Pancreas (tissue), 10 donors: ENCODE measurements at places on chromosomes 2 and 18. TPM values are rescaled to one million over a fixed set of nuclear protein-coding genes. Genes with fewer than 3 reads are reported as not detected.

Gene SULT1C2
- 5.1 TPM for total RNA-seq

DNA sequence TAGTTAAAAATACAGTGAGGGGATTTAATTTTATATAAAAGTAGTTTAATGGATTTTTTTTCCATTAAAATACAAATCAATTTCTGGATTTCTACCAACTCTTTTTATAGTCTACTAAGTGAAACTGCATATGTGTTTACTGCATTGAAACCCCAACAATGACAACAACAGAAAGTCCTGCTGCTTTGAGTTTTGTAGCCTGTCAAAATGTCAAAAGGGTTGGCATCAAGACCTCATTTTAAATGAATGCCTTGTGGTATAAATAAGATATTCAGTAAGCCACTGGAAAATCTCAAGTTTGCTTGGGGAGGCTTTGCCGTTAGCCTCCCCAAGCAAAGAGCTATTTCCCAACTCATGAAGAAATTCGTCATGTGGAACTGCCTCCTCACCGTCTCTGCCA lies 440.3 kb upstream of the HNMT start:
- no peak for DNase-seq
- no peak overlapping the region for H3K27ac ChIP-seq
- no peaks in the 10 kb centered on the region for H3K27me3 ChIP-seq
- H3K4me3 ChIP-seq = no peak overlapping the region
- no peaks in the 10 kb centered on the region for H3K36me3 ChIP-seq

DNA sequence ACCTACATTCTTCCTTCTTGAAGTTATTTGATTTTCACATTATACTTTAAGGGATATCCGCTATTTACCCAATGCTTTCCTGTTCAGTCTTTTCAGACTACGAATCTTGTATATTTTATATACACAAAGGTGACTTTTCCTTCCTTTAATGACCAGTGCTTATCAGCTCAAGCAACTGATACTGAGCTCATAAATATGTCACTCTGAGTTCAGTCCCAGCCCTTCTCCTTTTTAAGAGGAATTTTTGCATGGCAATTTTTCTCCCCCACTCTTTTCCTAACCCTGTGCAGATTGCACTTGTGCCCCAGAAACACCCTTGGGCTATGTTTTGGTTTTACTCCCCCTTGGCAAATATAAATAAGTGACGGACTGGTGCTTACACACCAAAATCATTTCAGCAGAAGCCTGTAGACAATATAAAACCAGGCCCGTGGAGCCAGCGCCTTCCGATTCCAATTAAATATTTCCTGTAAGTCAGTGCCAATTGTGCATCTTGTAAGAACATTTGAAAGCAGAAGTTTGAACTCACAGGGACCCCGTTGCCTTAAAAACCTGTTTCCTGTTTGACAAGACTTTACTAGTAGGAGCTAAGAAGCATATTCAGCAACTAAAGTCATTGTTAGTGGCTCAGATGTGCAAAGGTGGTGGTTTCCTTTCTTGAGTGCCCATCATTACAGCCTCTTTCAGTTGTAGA lies 66.3 kb upstream of the GATA6 start:
- no peaks in the 10 kb centered on the region for H3K36me3 ChIP-seq
- H3K4me3 ChIP-seq = no peak overlapping the region
- H3K27me3 ChIP-seq = no peaks in the 10 kb centered on the region
- no peak for DNase-seq
- no peaks in the 10 kb centered on the region for H3K4me1 ChIP-seq
- H3K27ac ChIP-seq = no peak overlapping the region

DNA sequence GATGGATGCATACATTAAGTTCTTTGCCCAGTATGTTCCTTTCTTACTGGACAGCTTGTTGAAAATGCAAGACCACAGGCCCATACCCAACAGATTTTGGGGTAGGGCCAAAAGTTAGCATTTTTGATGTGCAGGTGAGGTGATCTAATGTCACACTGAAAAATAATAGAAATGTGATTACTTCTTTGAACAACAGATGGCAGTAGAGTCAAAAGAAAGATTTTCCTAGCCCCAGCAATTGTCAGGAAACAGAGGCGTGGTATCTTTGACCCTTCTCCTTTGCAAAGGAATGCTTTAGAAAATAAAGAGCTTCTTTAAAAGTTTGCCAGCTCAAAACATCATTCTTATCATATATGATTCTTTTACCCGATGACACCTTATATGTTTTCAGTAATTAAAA lies 343.6 kb upstream of the SYT4 start:
- no peak for DNase-seq
- H3K4me3 ChIP-seq = no peak overlapping the region
- H3K27ac ChIP-seq = no peak overlapping the region
- H3K27me3 ChIP-seq = no peaks in the 10 kb centered on the region

- H3K36me3 ChIP-seq = no peaks in the 10 kb centered on the region
- H3K27ac ChIP-seq = no peak overlapping the region
- no peak overlapping the region for H3K4me3 ChIP-seq
- no peak for DNase-seq
- H3K27me3 ChIP-seq = no peaks in the 10 kb centered on the region
Observed at GRCh38 chr2:11573418-11574175, 39.8 kb downstream of the GREB1 start.
